Stimulated activated CD4-positive, alpha-beta T cell treated with anti-CD3 and anti-CD28 coated beads, Interleukin-4, amount 100 ng/mL, for 1 hour (primary cell): ENCODE measurements at places on chromosomes 2 and 18.
A peak's percentile ranks its signal among the peaks of the same experiment; 100 is the strongest.

GRCh38 chr2:98026927-98027522 lies 31.3 kb upstream of the TMEM131 start:
- no peak for DNase-seq

DNA sequence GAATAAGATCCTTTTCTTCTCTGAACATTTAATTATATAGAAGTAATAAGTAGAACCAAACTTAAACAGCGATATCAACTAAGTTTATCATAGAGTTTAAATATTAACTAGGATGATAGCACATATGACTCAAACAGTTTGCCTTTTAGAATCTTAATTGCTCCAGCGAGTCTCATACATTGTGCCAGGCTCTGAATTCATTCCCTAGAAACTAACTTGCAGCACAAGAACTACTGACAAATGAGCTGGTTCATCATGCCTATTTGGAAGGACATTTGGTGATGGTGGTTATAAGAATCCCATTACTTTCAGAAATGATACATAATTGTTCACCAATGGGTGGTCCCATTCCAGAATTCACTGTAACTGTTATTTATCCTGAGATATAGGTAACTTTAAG lies 1026.6 kb upstream of the DDX18 start:
- no peak for DNase-seq

DNA sequence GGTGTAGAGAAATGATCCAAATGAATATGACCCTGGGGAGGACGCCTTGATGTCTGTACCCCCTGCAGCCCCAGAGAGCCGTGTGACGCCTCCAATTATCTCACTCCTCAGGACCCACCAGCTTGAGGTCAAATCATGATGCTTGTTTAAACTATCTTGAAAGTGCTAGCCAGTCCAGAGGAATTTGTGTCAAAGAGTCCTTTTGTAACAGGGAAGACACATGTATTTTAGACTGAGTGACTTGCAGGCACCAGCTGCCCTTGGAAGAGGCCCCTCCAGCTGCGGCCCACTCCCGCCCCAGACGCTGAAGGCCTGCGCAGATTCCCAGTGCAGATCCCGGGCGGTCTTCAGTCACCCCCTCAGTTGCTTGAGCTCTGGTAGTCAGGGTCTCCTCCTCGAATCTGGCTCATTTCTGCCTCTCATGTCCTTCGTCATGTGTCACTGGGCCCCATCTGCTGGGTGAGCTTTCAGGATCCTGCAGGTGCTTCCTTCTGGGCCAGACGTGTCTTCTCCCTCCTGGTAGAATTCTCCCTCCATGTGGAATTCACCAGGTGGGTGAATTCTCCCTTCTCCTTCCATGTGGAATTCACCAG lies 77.4 kb downstream of the RNF144A start:
- no peak for DNase-seq

- no peak for DNase-seq
These were observed 810.7 kb downstream of the LRRTM4 start for GRCh38 chr2:76711490-76711889.

DNA sequence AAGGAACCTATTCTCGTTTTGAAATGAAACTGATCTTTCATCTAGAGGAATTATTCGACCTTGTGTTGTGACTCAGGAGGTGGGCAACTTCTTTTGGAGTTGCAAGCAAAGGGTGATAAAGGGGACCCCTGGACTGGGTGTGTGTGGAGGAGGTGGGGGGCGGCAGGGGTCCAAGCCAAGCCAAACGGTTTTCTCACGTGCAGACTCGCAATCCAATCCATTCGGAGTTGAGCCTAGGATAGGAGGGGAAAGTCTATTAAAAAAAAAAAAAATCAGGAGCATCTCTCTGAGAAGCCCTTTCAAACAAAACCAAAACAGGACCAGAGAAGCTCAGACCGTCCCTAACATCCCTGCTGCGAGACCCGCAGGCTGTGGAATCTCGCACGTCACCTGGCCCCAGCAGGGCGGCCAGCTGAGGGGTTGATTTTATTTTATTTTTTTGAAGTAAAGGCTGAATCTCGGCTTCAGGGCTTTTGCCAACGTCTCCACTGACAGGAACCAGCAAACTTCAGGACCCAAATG lies 3.7 kb upstream of the ZEB2 start:
- DNase-seq = no peak

GRCh38 chr2:160703648-160704585 lies 210.3 kb upstream of the RBMS1 start:
- DNase-seq = peak; percentile 6

DNA sequence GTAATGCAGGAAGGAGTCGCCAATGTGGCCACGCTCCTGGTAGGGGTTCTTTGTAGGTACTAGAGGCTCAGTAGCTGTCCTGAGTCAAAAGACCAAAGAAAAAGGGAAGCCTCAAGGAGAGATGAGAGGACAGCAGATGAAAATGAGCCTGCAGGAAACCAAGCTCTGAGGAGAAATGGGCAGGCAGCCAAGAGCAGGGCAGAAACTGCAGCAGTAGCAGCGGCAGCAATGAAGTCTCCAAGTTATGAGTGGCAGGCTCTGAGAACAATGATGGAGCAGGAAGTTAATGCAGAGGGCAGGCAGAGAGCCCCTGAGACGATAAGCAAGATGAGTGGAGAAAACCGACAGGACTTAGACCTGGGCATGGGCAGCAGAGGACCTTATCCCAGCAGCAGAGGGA lies 48.2 kb upstream of the TMEM200C start:
- no peak for DNase-seq

DNA sequence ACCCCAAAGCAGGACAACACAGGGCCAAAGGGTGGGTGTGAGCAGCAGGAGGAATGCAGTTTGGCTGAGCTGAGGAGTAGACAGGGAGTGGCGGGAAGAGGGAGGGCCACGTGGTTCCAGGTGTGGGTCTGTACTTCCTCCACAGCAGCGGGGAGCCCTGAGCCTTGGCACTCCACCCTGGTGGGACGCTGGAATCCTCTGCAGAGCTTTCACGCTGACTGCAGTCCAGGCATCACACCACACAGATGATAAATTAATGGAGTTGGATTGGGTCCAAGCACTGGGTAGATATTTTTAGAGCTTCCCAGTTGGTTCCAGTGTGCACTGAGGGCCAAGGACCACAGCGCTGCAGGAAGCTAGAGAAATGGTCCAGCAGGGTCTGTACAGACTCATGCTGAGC lies 67.0 kb upstream of the TMEM200C start:
- no peak for DNase-seq

GRCh38 chr2:43088143-43089073 lies 138.0 kb downstream of the ZFP36L2 start:
- DNase-seq = no peak

DNA sequence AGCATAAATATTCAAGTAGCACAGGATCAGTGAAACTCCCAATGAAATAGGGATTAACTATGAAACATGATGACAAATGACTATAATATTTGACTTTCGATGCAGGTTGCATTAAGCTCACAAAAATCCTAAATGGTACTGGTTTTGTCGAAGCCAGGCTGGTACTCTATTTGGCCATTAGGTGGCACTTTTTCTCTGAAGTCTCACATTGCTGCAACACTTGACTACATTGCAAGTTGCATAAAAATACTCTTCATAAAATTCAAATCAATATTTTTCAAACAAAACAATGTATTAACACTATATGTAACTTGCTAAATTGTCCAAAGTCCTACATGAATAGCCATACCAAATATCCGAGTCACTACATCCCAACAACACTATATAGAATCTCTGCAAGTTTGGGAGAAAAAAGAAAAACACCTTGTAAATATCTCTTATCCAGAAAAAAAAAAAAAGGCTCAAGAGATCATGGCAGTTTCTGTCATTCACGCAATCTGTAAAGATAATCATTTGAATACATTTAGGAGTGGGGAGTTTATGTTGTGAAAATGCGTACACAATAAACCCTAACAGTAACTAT lies 9.5 kb downstream of the RTTN start:
- no peak for DNase-seq

GRCh38 chr2:3727397-3728045 lies 24.1 kb downstream of the DCDC2C start:
- no peak for DNase-seq

GRCh38 chr18:12254136-12254819 lies at the start of gene CIDEA:
TSS of gene CIDEA (plus strand) at chr18:12254361. CDS start at chr18:12254384, 23 bp downstream.
- DNase-seq = no peak

DNA sequence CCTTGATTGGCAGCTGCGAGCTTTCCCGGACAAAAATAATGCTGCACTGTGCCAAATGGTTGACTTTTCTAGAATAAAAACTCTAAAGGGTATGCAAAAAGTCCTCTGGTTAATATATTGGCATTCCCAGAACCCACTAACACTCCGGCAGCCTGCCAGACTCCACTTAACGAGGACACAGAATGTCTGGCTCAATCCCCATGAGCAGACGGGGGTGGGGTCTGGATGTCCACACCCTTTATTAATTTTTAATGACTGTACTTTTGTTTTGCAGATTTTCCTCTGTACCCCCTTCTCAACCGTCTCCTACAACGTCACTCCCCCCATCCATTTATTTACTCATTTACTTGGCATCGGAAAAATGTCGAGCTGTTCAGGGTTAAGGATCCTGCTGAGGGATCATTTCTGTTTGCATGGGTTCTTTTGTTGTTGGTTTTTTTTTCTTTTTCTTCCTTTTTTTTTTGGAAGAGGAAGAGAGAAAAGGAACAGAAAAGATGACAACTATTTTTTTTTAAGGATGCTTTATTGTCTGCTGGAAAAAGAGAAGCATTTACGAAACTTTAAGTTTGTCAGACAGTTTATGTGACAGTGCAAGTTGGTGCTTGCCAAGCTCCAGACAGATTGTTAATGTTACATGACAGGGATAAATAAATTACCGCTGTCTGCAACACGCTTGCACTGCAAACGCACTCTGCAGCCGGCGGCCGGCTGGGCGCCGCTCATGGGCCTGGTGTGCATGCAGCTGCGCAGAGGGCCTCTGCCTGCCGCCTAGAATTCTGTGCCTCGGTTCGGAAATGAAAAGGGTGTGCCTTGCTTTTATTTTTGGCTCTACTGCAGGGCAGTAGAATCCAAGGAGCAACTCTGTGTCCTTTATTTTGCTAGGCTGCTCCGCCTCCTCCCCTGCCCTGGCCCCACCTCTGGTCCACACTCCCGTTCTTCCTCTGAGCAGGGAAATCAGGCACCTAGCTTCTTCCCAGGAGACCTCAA lies 3.6 kb downstream of the LDLRAD4 start:
- DNase-seq = no peak

DNA sequence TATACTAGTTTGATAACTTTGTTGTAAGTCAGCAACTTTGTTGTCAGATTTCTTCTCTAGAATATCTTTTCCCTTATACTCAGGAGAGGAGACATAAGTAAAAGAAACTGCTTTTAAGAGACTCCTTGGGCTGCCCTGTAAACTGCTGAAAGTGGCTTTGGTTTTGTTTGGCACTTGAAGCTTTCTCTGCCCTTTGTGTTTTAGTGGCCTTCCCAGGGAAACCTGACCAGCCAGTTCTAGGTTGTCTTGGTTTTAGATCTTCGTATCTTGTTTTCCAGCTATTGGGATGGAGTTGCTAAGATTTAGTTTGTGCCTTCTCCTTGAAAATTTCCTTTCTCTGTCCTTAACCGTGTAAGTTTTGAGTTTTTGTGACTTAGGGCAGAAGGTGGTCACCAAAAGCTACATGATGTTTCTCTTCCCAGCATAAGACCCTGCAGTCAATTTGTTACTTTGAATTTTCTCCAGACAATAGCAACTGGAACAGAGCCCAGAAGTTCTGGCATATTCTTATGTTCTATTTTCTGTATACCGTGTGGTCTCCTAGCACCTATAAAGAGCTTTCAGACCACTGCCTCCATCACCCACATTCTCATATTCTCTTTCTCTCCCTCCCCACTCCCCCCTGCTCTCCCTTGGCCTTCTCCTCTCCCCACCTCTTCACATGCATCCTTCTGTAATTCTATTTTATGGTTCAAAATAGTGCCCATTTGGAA lies 81.1 kb downstream of the BOLA3 start:
- no peak for DNase-seq

- no peak for DNase-seq
These were observed 49.8 kb upstream of the LGALSL start for GRCh38 chr2:64404002-64404731.

GRCh38 chr2:183250472-183250871 lies 126.2 kb downstream of the NUP35 start:
- DNase-seq = no peak

- DNase-seq = no peak
These were observed 165.9 kb upstream of the PGAP1 start for GRCh38 chr2:197092431-197092830.

- DNase-seq = peak; percentile 5
These were observed 62.8 kb upstream of the NEUROD1 start for GRCh38 chr2:181742922-181743722.

- DNase-seq = no peak
These were observed 6.5 kb downstream of the MOGAT1 start for GRCh38 chr2:222677981-222678380.
